ENCODE measurements at places on chromosomes 13 and 19.

DNA sequence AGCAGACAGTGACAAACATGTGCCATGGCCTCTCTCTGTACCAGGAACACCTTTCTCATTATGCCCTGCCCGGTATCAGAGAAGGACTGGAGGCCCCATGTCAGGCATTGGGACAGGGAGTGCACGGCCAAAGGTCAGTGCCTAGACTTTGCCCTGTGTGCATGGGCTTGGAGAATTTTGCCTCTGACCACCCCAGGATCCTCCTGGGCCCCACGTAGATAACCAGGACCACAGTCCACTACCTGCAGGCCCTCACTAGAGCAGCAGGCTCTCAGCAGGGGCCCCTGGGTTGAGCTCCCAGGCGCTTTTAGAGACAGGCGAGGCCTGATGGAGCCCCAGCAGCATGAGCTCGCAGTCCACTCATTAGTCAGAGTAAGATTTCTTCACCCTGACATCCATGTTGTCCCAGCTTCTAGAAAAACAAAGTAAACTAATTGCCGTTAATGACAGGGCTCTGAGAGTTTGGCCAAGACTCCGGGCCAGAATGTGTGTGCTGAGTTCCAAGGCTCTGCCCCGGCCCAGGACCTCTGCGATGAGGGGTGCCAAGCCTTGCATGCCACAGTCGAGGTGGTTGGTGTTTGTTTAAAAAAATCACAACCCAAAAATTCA lies 42.7 kb downstream of the CAPN12 start:
- no peak for ATAC-seq

- ATAC-seq, result no peak
These were observed 260.6 kb upstream of the NBEA start for GRCh38 chr13:34681405-34681955.

DNA sequence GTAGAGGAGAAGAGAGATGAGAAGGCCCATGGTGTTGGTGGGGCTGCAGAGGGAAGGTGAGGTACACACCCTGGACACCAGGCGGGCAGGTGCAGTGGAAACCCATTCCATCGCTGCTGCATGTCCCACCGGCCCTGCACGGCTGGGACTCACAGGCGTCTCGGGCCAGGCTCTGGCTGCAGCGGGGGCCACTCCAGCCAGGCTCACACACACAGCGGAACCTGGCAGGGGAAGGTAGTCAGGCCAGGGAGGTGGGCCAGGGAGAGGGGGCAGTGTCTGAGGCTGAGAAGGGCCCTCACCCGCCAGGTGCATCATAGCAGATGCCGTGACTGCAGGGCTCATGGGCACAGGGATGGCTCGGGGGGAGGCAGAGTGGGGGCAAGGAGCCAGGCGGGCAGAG lies 15.6 kb downstream of the NOTCH3 start:
- no peak for ATAC-seq

GRCh38 chr13:47503475-47503874 lies 497.6 kb downstream of the SUCLA2 start:
- ATAC-seq, result no peak

Measured in motor neuron (in vitro differentiated cells).